ENCODE measurements at places on chromosomes 11 and 22. TPM values are rescaled to one million over a fixed set of nuclear protein-coding genes. Genes with fewer than 3 reads are reported as not detected.

The ALDH3B2 gene
- total RNA-seq, result not detected

The SLC25A18 gene
- total RNA-seq, result not detected

The ZNF195 gene
- 1.3 TPM for total RNA-seq

The MARK2 gene
- total RNA-seq, result 45.7 TPM

The OR52N2 gene
- total RNA-seq, result not detected

The CAPN5 gene
- 7.9 TPM for total RNA-seq

The CHADL gene
- total RNA-seq, result not detected

The CCDC73 gene
- total RNA-seq, result not detected

The SGSM1 gene
- 4.2 TPM for total RNA-seq

The OR8D4 gene
- not detected for total RNA-seq

The UBQLNL gene
- total RNA-seq, result not detected

The SVIP gene
- total RNA-seq, result 6.1 TPM

The TMPRSS13 gene
- not detected for total RNA-seq

The TTC36 gene
- total RNA-seq, result 30.4 TPM

The FOLR2 gene
- 34.5 TPM for total RNA-seq

The CASP1 gene
- total RNA-seq, result not detected

The PRRG4 gene
- total RNA-seq, result 3.0 TPM

The PDGFD gene
- total RNA-seq, result 50.6 TPM

The C11orf91 gene
- total RNA-seq, result not detected

The POU2AF1 gene
- 0.11 TPM for total RNA-seq

The OR52K1 gene
- not detected for total RNA-seq

The KRTAP5-9 gene
- not detected for total RNA-seq

The MAPK8IP1 gene
- total RNA-seq, result 6.0 TPM

The RIMBP3B gene
- not detected for total RNA-seq

The OR52N5 gene
- total RNA-seq, result not detected

The SLC1A2 gene
- total RNA-seq, result 0.32 TPM

The IRAG1 gene
- 236 TPM for total RNA-seq

The BAIAP2L2 gene
- not detected for total RNA-seq

The MCHR1 gene
- total RNA-seq, result not detected

The CREB3L1 gene
- total RNA-seq, result 11.4 TPM

The B4GALNT4 gene
- total RNA-seq, result not detected

The XKR3 gene
- not detected for total RNA-seq

The TMPRSS4 gene
- not detected for total RNA-seq

The APOBEC3B gene
- 0.64 TPM for total RNA-seq

The ALX4 gene
- total RNA-seq, result not detected

The MUC5B gene
- under 0.01 TPM for total RNA-seq

The CAPN1 gene
- 239 TPM for total RNA-seq

The DRG1 gene
- total RNA-seq, result 6.9 TPM

The MUC5AC gene
- total RNA-seq, result 0.11 TPM

The KCNQ1 gene
- 2.3 TPM for total RNA-seq

The PGR gene
- 31.1 TPM for total RNA-seq

The CCDC89 gene
- 16.6 TPM for total RNA-seq

The IGSF9B gene
- total RNA-seq, result 162 TPM

The ARRB1 gene
- total RNA-seq, result 78.2 TPM

The PNPLA3 gene
- total RNA-seq, result not detected

The ARL2 gene
- 187 TPM for total RNA-seq

The ARHGAP42 gene
- total RNA-seq, result 4.7 TPM

The ASPHD2 gene
- 0.32 TPM for total RNA-seq

The PHF21B gene
- total RNA-seq, result not detected

The CCDC188 gene
- total RNA-seq, result not detected

The PGA5 gene
- total RNA-seq, result 2.0 TPM

The TBX1 gene
- total RNA-seq, result not detected

The SERPING1 gene
- total RNA-seq, result 607 TPM

The ISX gene
- not detected for total RNA-seq

The TREH gene
- not detected for total RNA-seq

The APLNR gene
- 15.1 TPM for total RNA-seq

The PRG3 gene
- total RNA-seq, result not detected

The PATE2 gene
- total RNA-seq, result not detected

The UNC93B1 gene
- total RNA-seq, result 74.7 TPM

All from ascending aorta (tissue), 2 donors.